ENCODE measurements at places on chromosomes 4 and X. TPM values are rescaled to one million over a fixed set of nuclear protein-coding genes. Genes with fewer than 3 reads are reported as not detected.

- DNase-seq, result no peak
Measured at GRCh38 chr4:82201805-82202641, 171.8 kb downstream of the HNRNPD start.

DNA sequence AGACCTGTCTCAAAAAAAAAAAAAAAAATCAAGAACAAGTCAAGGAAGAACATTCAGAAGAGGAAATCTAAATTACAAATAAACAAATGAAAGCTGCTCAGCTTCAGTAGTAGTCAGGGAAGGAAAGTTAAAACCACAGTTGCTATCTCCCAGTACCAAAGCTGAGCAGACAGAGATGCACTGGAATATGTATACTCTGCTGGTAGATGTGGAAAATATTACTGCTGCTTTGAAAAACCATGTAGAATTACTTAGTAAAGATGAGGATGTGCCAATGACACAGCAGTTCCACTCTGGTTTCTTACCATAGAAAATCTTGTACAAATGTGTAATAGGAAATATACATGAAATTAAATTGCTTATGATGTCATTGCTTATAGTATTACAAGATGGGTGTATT is 25.1 kb upstream of the PRKX start:
- no peak for DNase-seq

DNA sequence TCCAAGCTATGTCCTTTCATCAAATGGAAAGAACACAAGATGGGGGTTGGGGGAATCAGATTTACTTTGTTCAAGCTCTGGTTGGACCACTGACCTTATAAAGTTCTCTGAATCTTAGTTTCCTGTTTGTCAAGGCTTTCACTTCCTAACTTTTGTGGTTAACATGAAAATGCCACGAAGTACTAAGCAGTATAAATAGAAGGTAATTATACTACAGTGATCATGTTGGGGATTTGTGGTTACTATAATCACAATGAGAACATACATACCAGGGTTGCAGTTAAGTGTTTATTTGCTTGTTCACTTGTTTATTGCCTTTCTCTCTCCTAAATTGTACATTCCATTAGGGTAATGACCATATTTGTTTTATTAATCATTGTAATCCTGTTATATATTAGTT is 53.2 kb downstream of the SPRY1 start:
- no peak for DNase-seq

GRCh38 chr4:104901438-104901837 is 245.2 kb upstream of the TET2 start:
- no peak for DNase-seq

DNA sequence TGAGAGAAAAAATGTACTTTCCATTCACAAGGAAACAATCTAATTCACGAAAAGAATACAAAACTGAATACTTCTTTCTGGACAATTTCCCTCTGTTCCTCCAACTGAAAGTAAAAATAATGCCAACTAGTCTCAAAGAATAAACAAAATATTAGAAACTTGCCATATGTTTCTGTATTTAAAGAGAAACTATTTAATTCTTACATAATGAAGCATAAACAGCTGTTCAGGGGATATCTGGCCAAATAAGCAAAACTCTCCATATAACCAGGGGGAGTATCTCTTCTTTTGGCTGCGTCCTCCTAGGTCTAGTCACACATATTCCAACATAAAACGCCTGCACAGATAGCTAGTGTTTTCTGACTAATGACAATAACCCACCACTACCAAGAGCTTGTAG is 805 bp downstream of the GATB start:
- no peak for DNase-seq

DNA sequence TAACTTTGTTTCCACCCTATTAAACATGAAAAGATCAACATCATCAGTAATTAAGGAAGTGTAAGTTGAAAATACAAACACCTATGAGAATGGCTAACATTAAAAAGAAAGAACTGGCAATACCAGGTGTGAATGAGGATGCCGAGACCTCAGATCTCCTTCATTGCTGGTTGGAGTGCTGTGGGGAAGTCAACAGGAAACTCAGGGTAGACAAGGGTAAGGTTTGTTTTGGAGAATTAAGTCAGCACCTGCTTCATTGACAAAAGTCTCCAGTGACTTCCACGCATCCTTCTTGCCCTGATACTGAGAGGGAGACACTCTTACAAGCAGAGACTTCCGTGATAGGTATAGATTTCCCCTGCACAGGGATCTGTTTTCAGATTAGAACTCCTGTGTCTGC is 106.1 kb downstream of the IRF2 start:
- DNase-seq, result no peak

The IL21 gene
- not detected for total RNA-seq

The SPINK2 gene
- 9.8 TPM for total RNA-seq

The USP51 gene
- 2.0 TPM for total RNA-seq

The STPG2 gene
- total RNA-seq, result not detected

Data from activated naive CD8-positive, alpha-beta T cell treated with anti-CD3 and anti-CD28 coated beads, Interleukin-2, amount 10 ng/mL, durations not matched to agents 7 days and 5 days (primary cell).